Stimulated activated CD4-positive, alpha-beta T cell treated with anti-CD3 and anti-CD28 coated beads, TNF-alpha, amount 100 ng/mL, for 1 hour (primary cell): ENCODE measurements at places on chromosomes 7 and 10.

DNA sequence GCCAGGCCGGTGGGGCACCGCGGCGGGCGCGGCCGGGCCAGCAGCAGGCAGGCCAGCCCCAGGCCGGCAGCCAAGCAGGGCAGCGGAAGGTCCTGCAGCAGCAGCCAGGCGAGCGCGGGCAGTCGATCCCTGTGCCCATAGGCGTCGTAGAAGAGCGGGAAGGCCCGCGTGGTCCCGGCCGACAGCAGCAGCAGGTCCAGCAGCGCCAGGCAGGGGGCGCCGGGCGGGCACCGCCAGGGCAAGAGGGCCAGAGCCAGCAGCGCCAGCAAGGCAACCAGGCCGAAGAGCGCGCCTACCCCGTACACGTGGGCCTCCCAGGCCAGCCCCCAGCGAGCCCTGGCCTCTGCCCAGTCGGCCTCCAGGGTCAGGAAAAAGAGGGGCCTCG, 8.4 kb upstream of the RBM28 start:
- DNase-seq: no peak

DNA sequence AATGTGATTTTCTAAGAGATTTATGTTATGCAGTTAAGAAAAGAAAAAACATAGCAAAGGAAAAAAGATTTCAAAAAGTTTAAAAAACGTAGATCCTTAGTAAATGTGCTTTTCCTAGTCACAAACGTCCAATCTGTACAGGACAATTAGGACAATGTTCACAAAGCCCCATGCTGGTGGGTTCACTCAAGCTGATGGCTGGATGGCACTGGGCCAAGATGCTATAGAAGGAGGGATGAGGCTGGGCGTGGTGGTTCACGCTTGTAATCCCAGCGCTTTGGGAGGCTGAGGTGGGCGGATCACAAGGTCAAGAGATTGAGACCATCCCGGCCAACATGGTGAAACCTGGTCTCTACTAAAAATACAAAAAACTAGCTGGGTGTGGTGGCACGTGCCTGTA, 22.1 kb downstream of the SVIL start:
- DNase-seq: no peak

- no peak for DNase-seq
Measured at GRCh38 chr7:149880638-149881311, 7.0 kb downstream of the ATP6V0E2 start.

DNA sequence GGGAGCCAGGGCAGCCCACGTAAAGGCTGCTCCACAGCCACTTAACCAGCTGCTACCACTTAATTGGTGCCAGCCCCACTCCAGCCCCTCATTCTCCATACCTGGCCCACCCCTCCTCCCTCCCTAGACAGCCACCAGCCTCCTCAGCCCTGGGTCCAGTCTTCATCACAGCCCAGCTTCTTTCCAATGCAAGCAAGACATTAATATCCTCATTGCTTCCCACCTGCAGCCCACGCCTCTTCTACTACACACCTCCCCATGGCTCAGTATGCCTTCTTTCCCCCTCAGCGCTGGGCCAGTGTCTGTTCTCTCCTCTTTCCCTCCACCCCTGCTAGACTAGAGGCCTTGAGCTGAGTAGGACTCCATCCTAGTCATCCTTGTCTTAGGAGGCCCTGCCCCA, 33.5 kb upstream of the UNC5B start:
- DNase-seq: no peak

DNA sequence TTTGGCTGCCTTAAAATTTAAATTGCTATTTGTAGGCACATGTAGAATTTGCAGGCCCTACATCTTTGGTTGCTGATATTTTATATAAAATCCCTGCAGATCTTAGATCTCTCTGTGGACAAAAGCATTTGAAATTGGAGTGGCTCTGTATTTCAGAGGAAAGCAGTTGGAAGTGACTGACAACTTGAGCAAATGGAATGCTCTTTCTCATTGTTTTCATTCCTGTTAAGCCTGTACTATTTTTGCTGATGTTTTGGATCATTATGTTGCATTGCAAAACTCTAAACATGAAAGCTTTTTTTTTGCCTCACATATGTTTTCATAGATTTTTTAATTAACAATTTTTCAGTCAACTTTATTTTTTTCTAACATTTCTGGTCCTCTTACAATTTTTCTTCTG, 251.2 kb upstream of the MDFIC start:
- DNase-seq: no peak

DNA sequence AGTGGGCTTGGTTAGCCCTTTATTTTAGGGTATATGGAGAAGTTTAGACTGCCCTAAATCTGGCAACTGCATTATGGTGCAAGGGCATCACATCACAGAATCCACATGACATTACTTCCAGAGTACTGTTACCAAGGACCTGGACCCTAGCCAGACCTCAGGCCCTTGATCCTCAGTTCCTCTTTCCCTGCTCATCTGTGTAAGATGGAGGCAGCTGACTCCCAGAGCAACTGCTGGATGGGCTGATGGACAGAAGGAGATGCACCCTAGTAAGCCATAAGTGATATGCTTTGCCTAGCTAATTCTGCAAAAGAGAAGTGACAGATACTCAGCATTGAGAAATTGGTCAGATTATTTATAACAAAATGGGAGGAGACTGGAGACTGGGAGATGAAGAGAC, 131.7 kb downstream of the DYNC1I1 start:
- DNase-seq: no peak

DNA sequence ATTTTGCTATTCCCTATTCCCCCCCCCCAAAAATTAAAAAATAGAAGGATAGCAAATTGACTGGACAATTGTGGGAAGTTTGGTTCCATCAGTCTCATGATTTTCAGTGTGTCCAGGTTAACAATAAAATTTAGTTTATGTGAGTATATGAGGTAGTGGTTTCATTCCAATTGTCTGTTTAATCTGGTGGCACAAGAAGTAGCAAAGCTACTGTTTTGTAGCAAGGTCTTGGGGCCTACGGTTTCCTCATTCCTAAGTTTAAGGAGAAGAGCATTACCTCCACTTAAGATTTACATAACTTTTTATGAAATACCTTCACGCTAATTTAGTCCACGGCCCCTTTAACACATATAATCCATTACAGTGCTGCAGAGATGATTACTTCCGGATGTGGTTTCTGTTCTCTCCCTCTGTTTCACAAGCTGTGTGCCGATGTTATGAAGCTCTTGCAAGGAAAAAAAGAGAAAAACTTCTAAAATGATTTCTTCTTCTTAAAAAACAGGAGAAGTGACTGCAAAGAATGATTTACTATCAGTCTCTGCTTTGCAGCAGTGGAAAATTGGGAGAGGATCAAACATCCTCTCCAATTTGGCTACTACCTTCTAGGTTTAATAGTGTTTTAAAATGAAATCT, 32.7 kb upstream of the NPVF start:
- no peak for DNase-seq

DNA sequence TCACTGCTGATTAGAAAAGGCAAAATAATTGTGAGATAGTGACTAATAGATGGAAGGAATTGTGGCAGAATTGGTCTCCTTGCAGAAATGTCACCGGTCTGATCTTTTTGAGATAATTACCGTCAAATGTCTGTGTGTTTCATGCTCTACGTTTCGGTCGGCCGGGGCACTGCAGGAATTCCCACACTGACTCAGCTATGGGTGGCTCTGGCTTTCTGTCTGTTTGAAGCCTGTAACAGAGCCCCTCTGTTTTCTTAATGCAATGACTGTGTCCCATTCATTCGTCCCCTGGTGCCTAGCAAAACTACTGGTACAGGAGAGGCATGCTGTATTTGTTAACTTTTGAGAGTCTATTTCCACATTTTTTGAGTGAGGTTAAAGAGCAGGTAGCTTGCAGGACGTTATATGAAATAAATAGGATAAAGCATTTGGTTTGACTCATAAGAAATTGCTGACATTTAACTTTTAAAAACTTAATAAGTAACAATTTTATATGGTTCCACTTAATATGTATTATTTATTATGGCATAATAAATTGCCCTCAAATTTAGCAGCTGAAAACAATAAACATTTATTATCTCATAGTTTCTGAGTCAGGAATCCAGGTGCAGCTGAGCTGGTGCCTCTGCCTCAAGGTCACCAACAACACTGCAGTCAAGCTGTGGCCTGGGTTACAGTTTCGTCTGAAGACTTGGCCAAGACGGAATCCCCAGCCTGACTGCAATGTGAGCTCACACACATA, 53.3 kb upstream of the CTBP2 start:
- no peak for DNase-seq

DNA sequence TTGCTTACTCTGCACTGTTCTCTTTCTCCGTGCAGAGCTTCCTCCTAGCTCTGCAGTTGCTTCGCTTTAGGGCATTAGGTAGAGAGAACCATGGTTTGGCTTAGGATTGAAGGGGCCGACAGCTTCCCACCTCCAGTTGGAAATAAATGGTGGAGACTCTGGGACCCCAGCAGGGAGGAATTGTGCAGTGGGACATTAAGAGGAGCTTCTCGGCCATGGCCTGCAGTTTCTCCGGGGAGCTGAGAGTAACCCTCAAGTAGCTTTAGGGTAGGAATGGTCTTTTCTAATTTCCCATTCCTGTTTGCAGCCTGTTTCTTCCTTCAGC, 1.2 kb downstream of the SUFU start:
- no peak for DNase-seq

DNA sequence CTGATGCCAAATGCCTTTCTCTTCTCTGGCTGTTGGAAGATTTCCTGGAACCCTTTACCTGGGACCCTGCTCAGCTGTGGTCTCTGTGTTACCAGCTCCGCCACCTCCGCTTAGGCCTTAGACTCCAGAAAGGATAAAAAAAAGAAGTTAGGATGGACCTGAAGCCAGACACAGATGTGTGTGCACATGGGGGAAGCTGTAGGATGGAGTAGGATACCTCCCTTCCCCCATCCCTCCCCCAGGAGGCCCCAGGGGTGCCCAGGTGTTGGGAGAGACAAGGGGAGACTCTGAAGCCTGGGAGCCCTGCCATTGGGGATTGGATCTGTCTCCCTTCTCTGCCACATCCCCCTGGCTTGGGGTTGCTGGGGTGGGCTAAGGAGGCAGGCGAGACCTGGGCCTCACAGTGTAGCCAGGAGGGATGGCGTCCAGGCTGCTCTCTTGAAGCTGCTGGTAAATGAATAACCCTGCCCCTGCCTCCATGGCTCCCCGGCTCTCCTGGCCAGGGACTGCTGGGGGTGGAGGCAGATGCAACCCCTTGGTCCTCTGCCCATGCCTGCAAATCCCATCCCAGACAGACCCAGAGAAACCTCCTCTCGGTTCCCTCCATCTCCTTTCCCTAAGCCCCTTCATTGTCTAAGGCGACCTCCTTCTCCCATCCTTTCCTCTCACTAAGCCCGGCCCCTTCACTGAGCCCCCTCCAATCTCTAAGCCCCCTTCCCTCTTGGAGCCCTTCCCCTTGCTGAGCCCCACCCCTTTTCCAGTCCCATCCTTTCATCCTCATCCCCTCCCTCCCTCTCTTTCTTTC, 8.0 kb downstream of the CLDN3 start:
- no peak for DNase-seq

GRCh38 chr7:153943457-153943856, 108.7 kb upstream of the DPP6 start:
- no peak for DNase-seq

DNA sequence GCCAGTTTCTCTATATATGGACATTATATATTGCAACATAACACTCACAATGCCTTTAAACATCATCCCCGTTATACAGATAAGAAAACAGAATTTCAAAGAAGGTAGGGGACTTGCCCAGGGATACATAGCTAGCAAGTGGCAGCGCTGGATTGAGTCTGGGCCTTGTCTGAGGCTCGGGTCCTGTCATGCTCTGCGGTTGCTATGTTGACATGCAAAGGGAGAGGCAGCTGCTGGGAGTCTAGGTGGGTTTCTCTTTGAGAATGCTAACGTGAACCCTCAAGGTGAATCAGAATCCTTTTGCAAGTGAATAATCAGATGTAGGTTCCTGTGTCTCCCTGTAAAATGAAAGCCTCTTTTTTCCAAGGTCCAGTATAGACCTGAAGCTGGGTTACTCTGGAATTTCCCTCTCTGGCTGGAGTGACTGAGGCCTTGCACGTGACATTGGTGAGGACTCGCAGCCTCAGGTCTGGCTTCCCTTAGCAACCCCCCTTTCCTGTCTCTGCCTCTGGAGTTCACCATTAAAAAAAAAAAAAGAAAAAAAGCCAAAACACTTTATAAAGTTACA, 38.9 kb downstream of the TCF7L2 start:
- no peak for DNase-seq

GRCh38 chr10:131955591-131956340, 26.0 kb downstream of the BNIP3 start:
- no peak for DNase-seq

DNA sequence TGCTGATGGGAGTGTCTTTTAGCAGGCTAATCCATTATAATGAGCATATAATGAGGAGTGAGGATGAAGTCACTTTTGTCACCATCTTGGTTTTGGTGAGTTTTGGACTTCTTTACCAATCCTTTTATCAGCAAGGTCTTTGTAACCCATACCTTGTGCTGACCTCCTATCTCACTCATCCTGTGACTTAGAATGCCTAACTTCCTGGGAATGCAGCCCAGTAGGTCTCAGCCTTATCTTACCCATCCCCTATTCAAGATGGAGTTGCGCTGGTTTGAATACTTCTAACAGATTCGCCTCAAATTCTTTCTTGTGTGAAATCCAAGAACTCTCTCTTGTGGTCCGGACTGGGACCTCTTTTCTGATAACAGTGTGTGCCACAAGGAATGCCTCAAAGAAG, 253.1 kb upstream of the CACNA2D1 start:
- no peak for DNase-seq

DNA sequence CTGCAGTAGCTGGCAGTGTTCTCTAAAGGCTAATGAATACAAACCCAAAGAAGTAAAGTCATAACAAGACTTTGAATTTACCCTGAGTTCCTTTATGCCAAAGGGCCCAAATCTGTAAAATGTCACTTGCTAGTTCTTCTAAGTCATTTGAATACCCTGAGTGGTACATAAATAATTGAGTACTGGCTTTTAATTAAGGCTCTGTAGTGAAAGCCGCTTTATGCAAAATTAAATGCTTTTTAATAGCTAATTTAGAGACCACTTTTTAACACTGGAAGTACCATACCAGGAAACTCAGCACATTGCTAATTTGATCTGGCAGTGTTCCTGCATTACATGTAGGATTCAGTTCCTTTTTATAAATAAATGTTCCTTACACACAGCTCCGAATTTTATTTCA, 24.0 kb upstream of the TSPAN13 start:
- no peak for DNase-seq

DNA sequence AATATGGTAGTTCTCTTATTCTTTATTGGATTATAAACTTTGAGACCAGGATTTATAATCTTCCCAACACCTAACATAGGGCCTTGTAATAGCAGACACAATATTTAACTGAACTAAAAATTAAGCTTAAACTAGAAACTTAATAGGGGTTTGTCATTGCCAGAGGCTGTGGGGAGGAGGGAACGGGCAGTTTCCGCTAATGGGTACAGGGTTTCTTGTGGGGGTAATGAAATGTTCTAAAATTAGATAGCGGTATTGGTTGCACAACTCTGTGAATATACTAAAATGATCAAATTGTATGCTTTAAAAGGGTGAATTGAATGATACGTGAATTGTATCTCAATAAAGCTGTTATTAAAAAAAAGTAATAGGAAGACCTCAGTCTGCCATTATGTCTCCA, 45.4 kb downstream of the NT5C2 start:
- DNase-seq: no peak

DNA sequence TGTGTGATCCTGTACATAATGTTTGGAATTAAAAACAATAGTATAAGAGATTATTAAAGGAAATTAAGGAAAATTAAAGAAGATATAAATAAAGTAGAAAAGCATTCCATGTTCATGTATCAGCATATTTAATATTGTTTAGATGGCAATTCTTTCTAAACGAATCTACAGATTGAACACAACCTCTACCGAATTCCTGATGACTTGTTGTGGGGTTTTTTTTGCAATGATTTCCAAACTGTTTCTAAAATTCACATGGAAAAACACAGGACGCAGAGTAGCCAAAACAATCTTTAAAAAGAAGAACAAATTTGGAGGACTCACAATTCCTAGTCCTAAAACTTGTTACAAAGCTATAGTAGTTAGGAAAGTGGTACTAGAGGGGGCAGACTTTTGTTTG, 573.4 kb upstream of the IGFBP3 start:
- DNase-seq: no peak
